Activated CD4-positive, alpha-beta T cell treated with anti-CD3 and anti-CD28 coated beads, Interleukin-2, amount 10 ng/mL, durations not matched to agents 7 days and 5 days (primary cell): ENCODE measurements at places on chromosomes 11 and 22.

- no peak for DNase-seq
These were observed 288.1 kb upstream of the SORL1-AS1 start for GRCh38 chr11:121740902-121741301.

DNA sequence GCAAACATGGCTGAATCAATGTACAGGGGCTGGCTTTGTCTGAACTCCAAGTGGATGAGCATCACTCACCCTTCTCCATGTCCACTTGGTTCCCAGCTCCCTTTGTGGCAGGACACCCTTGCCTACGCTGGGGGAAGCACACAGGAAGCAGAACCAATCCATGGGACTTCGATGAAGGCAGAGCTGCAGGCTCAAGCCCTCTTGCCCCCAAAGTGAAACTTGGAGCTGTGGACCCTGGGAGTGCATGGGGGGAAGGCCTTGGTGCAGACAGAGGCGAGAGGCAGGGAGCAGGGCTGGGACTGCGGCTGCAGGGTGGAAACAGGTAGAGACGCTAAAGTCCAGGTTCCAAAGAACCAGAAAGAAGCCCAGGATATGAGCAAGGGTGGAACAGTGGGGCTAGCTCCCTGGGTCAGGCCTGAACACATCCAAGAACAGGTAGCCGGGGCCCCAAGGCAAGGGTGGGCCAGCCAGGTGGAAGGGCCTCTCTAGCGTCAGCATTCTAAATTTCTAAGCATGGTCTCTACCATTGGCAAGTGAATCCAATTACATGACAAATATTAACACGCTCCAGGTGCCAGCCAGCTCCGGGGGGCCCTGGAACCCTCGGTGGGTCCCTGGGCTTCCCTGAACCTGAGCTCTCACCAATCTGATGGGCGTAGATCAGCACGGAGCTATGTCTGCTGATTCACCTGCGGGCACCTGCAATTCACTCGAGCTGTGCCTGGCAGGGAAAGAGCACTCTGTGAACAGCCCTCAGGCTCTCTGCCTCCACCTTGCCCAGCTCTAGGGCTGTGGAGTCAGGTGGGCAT is 532.8 kb downstream of the BRD1 start:
- no peak for DNase-seq

GRCh38 chr11:72929256-72929655 is 115.0 kb downstream of the ATG16L2 start:
- DNase-seq = no peak

GRCh38 chr22:35957589-35957988 is 71.0 kb downstream of the RBFOX2 start:
- no peak for DNase-seq
